Amniotic stem cell (primary cell): ENCODE measurements at places on chromosomes 7 and 10.

GRCh38 chr7:134779741-134780065, 269 bp downstream of the CALD1 start:
- DNase-seq: no peak

GRCh38 chr7:50659329-50659965, 94.2 kb upstream of the DDC start:
- DNase-seq: no peak

DNA sequence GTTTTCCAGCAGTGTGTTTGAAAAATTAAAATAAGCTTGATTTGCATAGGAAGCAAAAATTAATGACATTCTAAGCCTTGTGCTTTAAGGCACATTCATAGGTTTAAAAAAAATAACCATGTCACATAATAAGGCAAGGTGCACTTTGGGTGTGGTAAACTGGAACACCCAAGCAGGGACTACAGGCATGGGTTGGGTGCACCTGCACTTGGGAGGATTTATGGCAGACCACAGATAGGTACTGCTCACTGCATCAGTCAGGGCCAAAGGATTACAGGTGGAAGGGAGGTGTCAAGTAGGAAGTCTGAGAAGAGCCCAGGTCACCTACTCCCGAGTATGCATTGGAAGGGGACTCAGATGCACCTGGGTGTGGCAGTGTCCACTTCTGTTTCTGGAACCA, 753.7 kb downstream of the SUGCT start:
- no peak for DNase-seq

GRCh38 chr10:80104066-80104926, 25.8 kb downstream of the TMEM254 start:
- peak; percentile 23 for DNase-seq

DNA sequence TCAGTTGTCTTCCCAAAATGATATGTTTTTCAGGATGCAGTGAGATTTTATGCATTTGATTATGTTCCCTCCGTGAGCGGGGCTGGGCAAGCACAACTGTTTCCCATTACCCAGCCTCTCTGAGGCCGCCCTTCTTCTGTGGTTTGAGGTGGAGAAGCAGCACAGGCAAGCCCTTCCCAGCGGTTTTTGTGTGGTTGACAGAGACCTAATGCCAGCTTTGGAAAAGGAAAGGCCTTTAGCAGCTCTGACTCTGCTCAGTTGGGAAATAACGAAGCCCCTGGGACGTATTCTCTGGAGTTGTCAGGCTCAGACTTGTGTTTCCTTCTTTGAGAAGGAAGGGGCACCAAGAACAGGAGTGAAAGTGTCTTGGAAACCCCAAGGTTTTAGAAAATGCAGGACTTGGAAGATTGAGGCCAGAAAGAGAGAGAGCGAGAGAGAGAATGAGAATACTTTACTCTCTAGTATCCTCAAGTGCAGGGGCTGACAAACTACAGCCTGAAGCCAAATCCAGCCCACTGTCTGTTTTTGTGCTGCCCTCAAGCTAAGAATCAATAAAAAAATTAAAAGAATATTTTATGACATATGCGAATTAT, 20.6 kb upstream of the PDCD4 start:
- DNase-seq: no peak

DNA sequence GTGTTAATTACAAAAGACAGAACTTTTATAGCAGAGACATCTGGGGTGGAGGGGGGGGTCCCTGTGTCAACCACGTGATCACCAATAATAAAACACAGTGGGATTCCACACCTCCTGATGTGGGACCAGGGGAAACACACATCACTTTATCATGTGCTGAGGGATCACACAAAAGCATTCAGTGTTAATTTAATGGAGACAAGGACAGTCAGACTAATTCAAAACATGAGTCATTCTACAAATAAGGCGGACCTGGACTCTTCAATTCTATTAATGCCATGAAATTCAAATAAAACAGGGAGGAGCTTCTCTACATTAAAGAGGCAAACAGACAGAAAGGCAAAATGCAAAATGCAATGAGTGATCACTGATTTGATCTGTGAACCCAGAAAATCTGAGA, 67.3 kb upstream of the PFKP start:
- no peak for DNase-seq

- no peak for DNase-seq
Observed at GRCh38 chr10:4399556-4399955, 426.5 kb upstream of the AKR1E2 start.

GRCh38 chr7:1672851-1673486, 2.9 kb downstream of the ELFN1 start:
- no peak for DNase-seq

- no peak for DNase-seq
Observed at GRCh38 chr10:49153971-49154370, 20.1 kb upstream of the FAM170B start.

DNA sequence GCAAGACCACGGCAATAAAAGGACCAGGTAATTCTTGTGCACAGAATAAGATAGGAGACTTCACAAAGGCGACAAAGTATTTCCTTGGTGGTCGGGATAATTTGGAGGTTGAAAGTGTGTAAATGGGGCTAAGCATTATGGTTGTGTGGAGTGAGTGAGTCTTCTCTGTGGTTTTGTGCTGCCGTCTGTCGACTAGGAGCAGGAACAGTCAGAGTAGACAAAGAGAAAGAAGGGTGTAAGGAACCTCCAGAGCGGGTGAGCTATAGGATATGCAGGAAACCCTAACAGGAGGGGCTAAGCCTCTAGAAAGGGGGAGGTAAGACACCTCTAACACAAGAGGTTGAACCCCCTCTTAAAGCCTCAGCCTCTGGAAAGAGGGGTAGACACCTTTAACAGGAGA, 201.6 kb downstream of the SH2D4B start:
- DNase-seq: no peak

- DNase-seq: no peak
Observed at GRCh38 chr10:15333909-15334649, 37.0 kb downstream of the FAM171A1 start.

GRCh38 chr7:101817471-101818286, at the start of gene CUX1:
CUX1 (plus strand) TSS chr7:101817626; CDS start chr7:101817640, 14 bp downstream.
- no peak for DNase-seq

DNA sequence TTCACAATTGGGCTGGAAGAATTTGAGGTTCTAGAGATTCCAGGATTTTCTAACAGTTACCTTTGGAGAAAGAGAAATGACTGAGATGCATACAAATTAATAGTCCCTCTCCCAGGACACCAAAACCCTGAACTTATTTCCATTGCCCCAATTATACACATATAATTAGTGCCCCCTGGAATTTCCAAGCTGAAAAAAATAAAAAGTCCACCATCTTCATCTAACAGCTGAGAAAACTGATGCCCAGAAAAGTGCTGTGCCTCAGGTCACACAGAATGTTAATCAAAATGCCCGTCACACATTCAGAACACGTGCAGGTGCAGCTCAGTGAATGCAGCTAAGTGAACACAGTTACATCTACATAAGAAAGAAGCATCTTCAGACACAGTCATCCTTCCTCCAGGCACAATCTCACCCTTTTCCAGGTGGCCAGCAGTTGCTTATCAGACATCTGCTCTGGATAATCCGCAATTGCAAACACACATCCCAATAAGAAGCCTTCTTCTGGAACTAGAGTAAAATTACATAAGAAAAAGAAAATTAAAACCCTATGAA, 35.4 kb downstream of the PAXIP1 start:
- DNase-seq: no peak

DNA sequence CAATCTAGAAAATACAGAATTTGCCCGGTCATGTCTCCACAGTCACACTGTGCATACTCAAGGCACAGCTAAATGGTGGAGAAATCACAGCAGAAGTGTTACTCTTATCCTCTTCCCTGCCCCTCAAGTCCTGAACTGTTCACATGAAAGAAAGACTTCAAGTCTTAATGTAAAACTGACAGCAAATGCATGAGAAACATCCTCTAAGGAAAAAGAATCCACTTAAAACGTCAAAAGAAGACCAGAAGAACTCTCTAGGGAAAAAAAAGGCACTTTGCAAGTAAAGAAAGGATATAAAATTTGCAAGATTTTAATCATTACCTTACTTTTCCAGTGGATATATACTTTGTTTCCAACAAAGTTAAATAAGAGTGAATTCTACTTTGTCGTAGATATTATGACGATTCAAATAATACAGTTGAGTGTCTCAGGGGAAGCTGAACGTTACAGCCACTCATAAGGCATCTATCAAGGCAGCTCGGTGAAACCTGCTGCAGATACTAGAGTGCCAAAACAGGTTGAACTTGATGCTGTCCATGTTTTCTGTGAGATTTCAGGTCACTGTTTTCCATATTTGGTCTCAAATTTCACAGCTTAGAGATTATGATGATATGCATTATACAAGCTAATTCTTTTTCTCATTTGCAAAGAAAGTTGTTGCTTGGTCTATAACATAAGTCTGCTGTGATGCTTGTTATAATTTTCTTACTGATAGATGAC, 155.0 kb downstream of the CTTNBP2 start:
- DNase-seq: no peak
